ENCODE measurements at places on chromosomes 6 and 20.

DNA sequence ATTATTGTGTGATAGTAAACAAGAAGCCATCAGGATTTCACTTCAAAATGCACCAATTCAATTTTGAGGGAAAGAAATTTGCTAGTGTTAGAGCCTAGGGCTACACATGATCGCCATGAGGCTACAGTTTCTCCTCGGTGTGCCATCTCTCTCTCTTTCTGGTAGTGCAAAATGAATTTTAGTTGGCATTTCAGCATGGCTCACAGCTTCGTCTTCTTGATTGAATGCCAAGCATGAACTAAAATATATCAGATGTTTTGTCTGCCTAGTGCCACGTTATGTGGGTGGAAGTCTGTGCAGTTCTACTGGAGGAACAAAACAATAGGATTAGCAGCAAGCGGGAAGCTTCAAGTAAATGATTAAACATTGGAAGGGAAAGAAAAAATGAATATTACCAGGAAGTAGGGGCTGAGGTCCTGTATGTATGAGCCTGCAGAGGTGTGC lies 6.8 kb upstream of the MRAP2 start:
- no peak for DNase-seq

DNA sequence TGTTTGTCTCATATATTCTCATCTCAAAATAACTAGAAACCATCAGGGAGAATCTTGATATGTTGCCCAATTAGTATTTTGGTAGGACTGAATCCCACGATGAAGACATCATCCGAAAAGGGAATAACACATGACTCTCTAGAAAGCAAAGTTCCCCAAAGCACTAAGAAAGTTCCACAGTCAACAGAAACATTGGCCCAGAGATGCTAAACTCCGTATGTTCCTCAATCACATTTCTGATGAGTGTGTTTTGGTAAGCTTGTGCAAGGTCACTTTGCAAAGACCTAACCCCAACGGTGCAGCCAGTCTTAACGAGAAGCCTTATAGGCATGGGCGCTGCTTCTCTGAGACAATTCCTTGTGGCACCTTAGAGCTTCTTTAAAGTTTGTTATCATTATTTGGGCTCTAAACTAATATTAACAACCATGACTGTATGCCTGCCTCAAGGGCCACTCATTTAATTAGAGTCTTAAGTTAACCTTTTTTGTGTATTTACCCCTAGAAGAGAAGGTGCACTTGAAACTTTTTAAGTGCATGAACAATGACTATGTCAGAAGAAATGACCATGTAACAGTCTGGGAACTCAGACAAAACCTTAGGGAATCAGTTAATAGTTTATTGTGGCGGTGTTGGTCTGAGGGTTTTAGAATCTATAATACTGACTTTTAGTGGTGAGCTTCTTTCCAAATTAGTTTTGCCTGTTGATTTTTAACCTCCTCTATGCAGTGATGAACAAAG lies 202.0 kb upstream of the RAB32 start:
- no peak for DNase-seq

- no peak for DNase-seq
These were observed 50.0 kb upstream of the NRSN1 start for GRCh38 chr6:24076011-24076410.

GRCh38 chr6:7911345-7911725 lies 747 bp upstream of the TXNDC5 start:
- no peak for DNase-seq

- DNase-seq = no peak
These were observed 34.5 kb downstream of the COL19A1 start for GRCh38 chr6:69900869-69901268.

GRCh38 chr6:14996892-14997291 lies 249.0 kb upstream of the JARID2 start:
- no peak for DNase-seq

DNA sequence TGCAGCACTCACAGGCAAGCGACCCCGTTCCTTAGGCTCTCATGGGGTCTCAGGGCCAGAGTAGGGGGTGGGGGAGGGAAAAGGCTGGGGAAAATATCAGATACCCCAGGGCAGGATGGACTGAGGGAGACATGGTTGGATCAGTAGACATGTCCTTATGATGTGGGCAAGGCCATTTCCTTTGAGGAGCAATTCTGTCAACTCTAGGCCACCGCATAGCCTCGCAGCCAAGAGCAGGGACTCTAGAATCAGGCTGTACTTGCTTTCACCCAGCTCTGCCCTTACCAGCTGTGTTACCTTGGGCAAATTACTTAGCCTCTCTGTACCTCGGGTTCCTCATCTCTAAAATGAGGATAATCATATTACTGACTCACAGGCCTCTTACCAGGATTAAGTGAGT lies 2.2 kb upstream of the MAPK13 start:
- no peak for DNase-seq

- DNase-seq = no peak
These were observed 90.4 kb downstream of the KIF6 start for GRCh38 chr6:39634646-39635341.

GRCh38 chr6:101453221-101453620 lies 59.7 kb downstream of the GRIK2 start:
- DNase-seq = no peak

DNA sequence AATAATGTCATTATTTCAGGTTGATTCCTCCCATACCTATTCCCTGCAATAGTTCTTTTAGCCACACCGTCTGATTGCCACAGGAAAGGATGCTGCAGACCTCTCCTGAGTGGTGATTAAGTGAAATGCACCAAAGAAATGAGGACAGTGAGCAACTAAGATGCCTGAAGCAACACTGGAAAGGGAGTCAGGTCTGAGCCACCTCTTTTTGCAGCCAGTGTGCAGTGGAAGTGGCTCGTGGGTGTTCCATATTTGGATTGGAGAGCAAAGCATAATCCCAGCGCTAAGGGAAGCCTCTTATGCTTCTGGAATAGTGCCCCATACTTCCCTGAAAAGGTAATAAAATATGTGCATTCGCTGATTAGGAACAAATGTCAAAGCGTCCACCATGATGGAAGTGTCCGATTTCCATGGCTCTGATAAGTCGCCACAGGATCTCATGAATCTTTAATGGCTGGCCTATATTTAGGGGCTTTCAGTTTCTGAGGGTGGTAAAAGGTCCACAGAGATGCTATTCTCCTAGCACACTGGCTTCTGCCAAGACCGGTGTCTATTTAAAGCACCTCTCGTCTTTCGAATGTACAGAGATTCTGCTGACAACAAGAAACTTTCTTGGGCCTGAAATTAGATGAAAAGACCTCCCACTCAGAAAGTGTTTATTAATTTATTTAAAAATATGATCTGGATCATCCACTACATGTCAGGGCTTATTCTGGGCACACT lies 253.9 kb downstream of the SLC24A3 start:
- DNase-seq = no peak

DNA sequence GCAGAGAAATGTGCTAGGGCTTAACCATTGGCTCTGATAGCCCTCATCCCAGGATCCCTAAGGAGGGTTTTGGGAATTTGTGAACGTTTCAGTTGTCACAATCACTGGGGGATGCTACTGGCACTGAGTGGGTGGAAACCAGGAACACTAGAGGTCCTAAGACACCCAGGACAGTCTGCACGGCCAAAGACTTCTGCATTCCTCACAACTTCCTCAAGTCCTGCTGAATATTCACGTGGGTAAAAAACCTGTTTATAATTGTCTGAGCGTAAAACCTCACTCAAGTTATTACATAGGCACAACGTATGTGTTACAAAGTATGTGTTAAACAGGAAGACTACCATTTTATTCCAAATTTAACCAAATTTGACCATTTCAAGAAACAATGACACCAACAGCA lies 52.4 kb downstream of the GMDS start:
- no peak for DNase-seq

DNA sequence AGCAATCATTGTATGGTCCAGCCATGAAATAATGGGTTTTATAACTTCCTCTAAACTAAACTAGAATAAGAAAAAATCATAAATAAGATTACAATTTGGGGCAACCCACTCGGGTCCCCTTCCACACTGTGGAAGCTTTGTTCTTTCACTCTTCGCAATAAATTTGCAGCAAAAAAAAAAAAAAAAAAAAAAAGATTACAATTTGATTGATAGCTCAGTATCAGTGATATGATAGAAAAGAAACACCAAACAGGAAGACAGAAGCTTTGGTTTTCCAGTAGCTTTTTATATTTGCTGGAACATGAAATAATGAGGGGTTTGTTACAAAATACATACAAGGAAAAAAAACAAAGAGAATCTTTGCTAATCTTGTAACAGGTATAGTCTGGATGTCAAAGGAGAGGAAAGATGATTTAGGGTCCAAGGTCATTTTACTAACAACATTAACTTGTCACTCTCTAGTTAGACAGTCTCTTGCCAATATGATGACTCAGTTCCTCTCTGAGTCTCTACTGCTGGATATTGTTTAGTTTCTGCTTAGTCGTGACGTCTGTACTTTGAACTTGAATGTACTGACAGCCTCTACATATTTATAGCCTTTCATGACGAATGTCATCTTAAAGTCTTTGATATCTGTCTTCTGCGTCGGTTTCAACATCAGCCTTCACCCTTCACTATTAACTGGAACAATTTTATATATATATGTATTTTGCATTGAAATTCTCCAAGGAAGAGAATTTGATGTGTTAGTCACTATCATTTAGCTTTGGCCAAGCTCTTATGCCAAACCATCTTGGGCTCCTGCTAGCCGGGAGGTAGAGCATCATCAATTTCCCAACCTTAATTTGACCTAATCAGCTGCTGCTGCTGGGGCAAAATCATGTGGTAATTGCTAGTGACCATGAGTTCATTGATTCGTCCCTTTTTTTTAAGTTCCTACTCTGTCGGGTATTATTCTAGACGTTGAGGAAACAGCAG lies 213.1 kb upstream of the STXBP5 start:
- no peak for DNase-seq

GRCh38 chr6:74936886-74937285 lies 269.0 kb downstream of the COL12A1 start:
- DNase-seq = no peak

- no peak for DNase-seq
These were observed 42.0 kb upstream of the DSN1 start for GRCh38 chr20:36815454-36816091.

- DNase-seq = peak; percentile 57
These were observed 3.3 kb downstream of the PLN start for GRCh38 chr6:118551063-118552053.

- no peak for DNase-seq
These were observed 61.7 kb upstream of the KIF13A start for GRCh38 chr6:18048953-18049630.

- DNase-seq = no peak
These were observed 27.4 kb downstream of the MRS2 start for GRCh38 chr6:24430086-24430485.

GRCh38 chr20:57804470-57805250 lies 94.8 kb upstream of the PMEPA1 start:
- no peak for DNase-seq

GRCh38 chr20:62666736-62667529 lies 24.6 kb downstream of the SLCO4A1 start:
- no peak for DNase-seq

DNA sequence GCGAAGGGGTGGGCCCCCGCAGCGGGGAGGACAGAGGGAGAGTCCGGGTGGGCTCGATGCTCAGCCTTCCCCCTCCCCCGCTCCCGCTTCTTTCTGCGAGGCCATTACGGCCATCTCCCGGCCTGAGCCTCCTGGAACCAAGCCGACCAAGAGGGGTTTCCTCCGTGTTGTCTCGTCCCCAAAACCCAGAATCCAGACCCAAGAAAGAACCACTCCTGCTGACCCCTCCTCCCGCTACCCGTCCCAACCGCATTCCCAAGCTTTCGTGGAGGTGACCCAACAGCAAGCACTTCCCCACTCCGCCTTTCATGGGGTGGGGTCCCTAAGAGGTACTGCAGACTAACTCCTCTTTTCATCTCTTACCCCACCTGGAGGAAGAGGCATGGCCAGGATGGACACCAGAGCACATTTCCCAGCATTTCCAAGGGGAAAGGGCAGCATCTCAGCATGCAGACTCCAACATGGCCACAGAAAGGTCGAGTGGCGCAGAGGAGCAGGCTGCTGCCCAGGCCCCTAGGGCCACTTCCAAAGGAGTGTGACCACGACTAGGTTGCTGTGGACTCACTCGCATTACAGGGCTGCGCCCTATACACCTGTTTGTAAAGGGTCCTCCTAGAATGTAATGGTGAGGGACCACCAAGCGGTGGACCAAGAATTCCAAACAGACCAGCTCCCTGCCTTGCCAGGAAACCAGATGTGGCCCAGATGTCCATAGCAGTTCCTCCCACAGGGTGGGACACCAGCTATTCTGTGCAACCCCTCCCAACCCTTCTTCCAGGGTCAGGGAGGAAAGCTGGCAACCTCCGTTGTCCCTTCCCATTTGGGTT lies 53.4 kb downstream of the MRPL14 start:
- DNase-seq = peak; percentile 48

DNA sequence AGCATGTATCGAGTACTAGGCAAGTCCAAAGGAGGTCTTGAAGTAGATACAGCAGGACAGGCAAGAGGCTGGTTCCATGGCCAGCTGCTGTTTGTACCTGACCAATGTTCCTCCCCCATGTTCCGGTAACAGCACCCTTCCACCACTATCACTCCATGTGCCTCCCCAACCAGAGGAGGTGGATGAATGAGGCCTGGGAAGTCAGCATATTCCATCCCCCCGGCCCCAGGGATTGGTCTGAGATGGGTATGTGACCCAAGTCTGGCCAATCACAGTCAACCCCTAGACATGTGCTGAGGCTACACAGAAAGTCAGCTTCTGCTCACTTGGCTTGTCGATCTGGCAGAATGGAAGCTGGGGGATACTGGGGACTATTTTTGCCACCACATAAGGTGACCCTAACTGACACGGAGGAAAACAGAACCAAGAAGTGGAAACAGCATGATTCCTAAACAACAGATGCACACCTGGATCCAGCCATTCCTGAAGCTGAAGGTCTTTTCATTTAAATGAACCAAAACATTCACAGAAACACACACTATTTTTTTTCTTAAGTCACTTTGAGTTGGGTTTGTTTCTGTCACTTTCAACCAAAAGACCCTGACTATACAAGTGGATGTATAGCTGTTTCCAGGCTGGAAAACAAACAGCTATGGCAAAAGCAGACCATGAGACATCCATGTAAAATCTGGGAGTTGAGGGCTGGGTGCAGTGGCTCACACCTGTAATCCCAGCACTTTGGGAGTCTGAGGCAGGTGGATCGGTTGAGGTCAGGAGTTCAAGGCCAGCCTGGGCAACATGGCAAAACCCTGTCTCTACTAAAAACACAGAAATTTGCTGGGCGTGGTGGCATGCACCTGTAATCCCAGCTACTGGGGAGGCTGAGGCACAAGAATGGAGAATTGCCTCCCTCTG lies 70.4 kb upstream of the PTPN1 start:
- DNase-seq = no peak

- no peak for DNase-seq
These were observed 29.3 kb upstream of the LOC128125822 start for GRCh38 chr6:63543001-63543400.

DNA sequence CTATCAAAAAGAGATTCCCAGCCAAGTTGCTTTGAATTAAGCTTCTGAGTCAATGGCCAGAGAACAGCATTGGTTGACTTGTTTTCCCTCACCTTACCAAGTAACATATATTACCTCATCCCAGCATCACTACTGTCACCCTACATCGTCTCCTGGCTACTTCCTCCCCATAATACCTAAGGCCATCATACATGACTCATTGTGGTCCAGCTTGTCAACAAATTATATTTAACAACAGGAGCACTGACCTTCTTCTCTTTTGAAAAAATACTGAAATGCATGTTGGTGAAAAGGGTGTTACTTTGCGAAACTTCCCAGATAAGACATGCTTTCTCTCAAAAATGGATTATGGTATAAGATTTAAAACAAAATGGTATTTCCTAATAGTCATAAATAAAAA lies 106.9 kb downstream of the TBX18 start:
- DNase-seq = no peak

- no peak for DNase-seq
These were observed 27.9 kb downstream of the SULF2 start for GRCh38 chr20:47757145-47758035.

Data from hematopoietic multipotent progenitor cell treated with erythropoietin and hydrocortisone succinate and interleukin-3 and kit ligand, for 8 days (in vitro differentiated cells).